Esophagus muscularis mucosa (tissue), 4 donors: ENCODE measurements at places on chromosomes 11 and 22. TPM values are rescaled to one million over a fixed set of nuclear protein-coding genes. Genes with fewer than 3 reads are reported as not detected.

GRCh38 chr11:15579287-15580001 is 464.7 kb downstream of the INSC start:
- no peaks in the 10 kb centered on the region for H3K27me3 ChIP-seq
- no peak for DNase-seq
- H3K4me3 ChIP-seq: no peak overlapping the region
- H3K4me1 ChIP-seq: no peaks in the 10 kb centered on the region
- no peak overlapping the region for H3K27ac ChIP-seq

- H3K27ac ChIP-seq: no peak overlapping the region
- peaks cover 81% of the 10 kb centered on the region for H3K36me3 ChIP-seq
- H3K27me3 ChIP-seq: no peaks in the 10 kb centered on the region
- DNase-seq: no peak
Measured at GRCh38 chr22:21972293-21972779, 10.3 kb downstream of the TOP3B start.

- no peaks in the 10 kb centered on the region for H3K27me3 ChIP-seq
- no peak for DNase-seq
- H3K36me3 ChIP-seq: no peaks in the 10 kb centered on the region
- peak overlapping the region; percentile 41 for H3K27ac ChIP-seq
- H3K4me3 ChIP-seq: no peak overlapping the region
Measured at GRCh38 chr11:117815262-117815803, 9.2 kb downstream of the FXYD2 start.

DNA sequence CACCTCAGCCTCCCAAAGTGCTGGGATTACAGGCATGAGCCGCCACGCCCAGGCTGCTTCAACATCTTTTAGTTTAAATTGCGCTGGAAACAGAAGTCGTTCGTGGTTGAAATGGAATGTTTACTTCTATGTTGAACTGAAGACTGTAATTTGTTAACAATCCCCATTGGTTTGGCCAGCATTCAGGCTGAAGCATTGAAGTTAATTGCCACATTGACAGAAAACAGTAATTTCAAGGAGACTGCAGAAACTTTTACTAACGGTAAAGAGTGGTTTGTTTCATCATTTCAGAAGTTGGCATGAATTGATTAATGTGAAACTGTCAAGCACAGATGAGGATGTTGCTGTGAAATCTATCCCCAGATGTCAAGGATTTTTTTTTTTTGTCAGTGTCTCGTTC is 14.2 kb downstream of the AP5B1 start:
- H3K27me3 ChIP-seq: no peaks in the 10 kb centered on the region
- peak; percentile 89 for DNase-seq
- no peak overlapping the region for H3K27ac ChIP-seq
- H3K4me1 ChIP-seq: no peaks in the 10 kb centered on the region
- no peaks in the 10 kb centered on the region for H3K36me3 ChIP-seq

GRCh38 chr11:123381817-123382554 is 48.1 kb upstream of the GRAMD1B start:
- H3K4me1 ChIP-seq: no peaks in the 10 kb centered on the region
- H3K4me3 ChIP-seq: no peak overlapping the region
- no peak overlapping the region for H3K27ac ChIP-seq
- peak; percentile 72 for DNase-seq
- H3K36me3 ChIP-seq: no peaks in the 10 kb centered on the region
- no peaks in the 10 kb centered on the region for H3K27me3 ChIP-seq

- peaks cover 20% of the 10 kb centered on the region for H3K4me1 ChIP-seq
- DNase-seq: no peak
Measured at GRCh38 chr22:20127318-20127868, 4.2 kb upstream of the ZDHHC8 start.

DNA sequence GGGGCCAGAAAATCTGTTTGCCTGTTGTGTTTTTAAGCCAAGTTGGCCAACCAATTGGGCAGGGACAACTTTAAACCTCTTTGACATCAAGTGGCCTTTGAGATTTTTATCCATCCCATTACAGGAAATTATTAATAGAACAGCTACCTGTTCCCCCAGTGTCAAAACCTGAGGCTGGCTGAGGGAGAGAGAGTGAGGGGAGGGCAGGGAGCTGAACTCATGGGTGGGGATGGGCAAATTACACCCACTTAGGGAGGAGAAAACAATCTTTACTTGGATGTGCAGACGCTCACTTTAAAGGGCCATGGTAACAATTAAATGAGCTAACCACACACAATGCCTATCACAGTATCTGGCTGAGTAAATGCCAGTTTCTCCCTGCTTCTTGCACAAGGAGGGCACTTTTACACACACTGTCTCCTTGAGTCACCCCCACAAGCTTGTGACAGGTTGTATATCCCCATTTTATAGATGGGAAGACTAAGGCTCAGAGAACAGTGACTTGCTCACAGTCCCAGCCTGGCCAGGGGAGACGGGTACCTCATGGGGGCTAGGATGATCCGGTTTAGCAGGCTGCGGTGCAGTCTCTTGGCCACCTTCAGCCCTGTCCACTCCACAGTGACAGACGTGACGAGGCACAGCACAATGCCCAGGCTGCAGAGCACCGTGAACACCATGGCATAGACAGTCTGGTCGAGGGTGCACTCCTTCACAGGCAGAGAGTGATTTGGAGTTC is 17.8 kb upstream of the KCNJ11 start:
- H3K36me3 ChIP-seq: no peaks in the 10 kb centered on the region
- peak overlapping the region; percentile 35 for H3K27ac ChIP-seq
- no peaks in the 10 kb centered on the region for H3K27me3 ChIP-seq
- no peak for DNase-seq
- no peak overlapping the region for H3K4me3 ChIP-seq

GRCh38 chr22:42895087-42895486 is 38.0 kb upstream of the ARFGAP3 start:
- H3K36me3 ChIP-seq: peaks cover 40% of the 10 kb centered on the region
- H3K27me3 ChIP-seq: no peaks in the 10 kb centered on the region
- H3K4me3 ChIP-seq: no peak overlapping the region
- H3K27ac ChIP-seq: peak overlapping the region; percentile 42
- no peak for DNase-seq
- peaks cover 50% of the 10 kb centered on the region for H3K4me1 ChIP-seq

- DNase-seq: no peak
- peak overlapping the region; percentile 93 for H3K27ac ChIP-seq
- H3K4me1 ChIP-seq: peaks cover 36% of the 10 kb centered on the region
- peak overlapping the region; percentile 87 for H3K4me3 ChIP-seq
Measured at GRCh38 chr22:17999851-18000250, 24.5 kb downstream of the MICAL3 start.

The C2CD2L gene
- total RNA-seq: 11.4 TPM

The UPB1 gene
- total RNA-seq: 0.33 TPM

The DBX1 gene
- not detected for total RNA-seq

The CLDN5 gene
- total RNA-seq: 39.9 TPM

The MS4A2 gene
- 2.9 TPM for total RNA-seq

The MRGPRE gene
- total RNA-seq: 0.46 TPM
